CD4-positive, alpha-beta T cell treated with Interleukin-15 for 1 hour (primary cell): ENCODE measurements at places on chromosomes 1 and 21.
A peak's percentile ranks its signal among the peaks of the same experiment; 100 is the strongest.

DNA sequence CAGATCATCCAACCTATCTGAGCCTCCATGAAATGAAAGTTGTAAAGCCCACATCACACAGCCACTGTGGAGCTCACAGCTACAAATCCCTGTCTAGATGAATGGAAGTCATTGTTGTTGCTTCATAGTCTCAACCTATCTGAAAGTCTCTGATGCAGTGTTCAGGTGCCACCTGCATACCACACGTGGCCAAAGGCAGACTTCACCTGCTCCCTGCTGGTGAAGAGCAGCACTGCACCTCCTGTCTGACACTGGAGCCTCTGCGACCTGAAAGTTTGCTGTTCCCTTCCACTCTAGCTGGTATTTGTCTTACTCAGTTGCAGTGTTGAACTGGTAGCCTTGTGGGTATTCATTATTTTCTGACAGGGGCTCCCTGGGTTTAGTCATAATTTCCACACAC is 18.4 kb downstream of the LORICRIN start:
- DNase-seq = no peak

GRCh38 chr1:99139876-99140275 is 124.4 kb upstream of the PLPPR4 start:
- no peak for DNase-seq

DNA sequence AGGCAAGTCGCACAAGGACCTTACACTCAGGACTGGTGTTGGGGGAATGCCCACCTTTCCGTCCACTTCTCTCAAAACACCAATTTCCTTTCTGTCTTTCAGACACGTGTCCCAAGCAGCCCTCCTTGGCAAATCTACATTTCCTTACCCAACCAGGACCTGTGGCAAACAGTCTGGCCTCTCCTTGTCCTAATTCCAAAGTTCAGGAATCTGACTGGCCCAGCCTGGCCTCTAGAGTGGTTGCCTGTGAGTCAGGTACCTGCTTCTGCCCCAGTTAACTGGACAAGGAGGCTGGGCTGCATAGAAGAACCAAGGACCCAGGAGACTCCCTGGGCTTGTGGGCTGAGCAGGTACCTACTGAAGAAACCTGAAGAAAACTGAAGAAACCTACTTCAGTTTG is 34.3 kb upstream of the CITED4 start:
- no peak for DNase-seq

DNA sequence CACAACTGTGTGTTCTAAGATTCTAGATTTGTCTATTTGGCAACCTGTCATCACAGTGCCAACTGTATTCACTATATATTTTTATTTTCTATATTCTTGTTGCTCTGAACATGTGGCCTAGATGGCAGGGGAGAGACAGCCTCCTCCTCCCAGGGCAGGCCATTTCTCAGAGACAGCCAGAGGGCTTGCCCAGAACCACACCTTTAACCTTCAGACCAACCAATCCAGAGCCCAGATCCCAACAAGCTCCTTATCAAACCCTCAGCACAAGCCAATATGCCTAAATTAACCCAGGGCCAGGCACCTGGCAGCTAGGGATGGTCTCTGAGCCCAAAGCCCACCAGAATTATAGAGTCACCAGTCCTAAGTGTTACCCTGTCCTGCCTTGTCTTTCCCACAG is 19.3 kb downstream of the TRIM11 start:
- DNase-seq = no peak

- DNase-seq = no peak
Measured at GRCh38 chr1:72064196-72065075, 217.9 kb downstream of the NEGR1 start.

- no peak for DNase-seq
Measured at GRCh38 chr1:9238134-9238533, 3.6 kb downstream of the H6PD start.

GRCh38 chr21:30194701-30195299 is 21.1 kb downstream of the CLDN8 start:
- DNase-seq = no peak

DNA sequence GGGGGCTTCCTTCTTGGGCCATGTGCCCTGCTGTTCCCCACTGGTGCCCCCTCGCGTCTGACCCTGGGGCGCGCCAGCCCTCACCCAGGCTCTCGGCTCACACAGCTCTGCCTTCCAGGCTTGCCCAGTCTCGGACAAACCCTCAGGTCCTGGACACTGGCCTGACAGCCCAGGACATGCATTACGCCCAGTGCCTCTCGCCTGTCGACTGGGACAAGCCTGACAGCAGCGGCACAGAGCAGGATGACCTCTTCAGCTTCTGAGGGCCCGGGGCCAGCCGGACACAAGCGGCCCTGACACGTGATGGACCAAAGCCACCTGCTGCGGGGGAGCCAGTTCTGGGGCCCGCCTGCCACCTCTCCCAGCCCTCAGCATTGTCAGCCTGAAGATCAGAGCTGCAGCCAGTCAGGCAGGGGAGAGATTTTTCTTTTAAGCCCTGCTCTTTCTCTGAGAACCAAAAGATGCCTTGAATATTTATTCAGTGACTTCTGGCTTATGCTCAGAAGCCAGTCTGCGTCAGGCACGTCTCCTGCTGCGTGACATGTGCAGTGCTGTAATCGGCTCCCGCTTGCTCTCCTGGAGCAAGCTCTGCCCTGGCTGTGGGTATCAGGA is 23.4 kb downstream of the LDLRAP1 start:
- DNase-seq = peak; percentile 30

DNA sequence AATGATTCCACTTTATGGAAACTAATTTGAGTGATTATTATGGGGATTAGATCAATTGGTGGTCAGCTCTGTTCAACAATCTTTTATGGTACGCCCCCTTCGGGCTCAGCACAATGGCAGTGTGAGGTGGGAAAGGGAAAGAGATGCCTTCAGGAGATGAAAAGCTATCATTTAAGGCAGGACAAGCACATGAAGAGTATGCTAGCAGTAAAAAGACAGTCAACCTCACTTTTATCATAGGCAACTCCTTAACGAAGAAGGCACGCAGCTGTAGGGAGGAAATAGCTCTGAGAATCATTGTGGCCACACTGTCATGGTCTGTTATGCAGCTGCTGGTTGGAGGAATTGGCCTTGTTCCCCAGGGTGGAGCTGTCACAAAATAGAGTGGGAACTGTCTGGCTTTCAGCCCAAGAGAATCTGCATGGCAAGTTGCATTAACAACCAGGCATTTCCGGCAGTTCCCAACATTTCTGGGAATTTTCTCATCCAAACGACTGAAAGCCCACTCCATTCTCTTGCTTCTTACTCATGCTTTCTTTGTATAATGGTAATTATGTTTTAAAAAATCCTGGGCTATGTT is 54.4 kb upstream of the BCL10 start:
- DNase-seq = no peak

DNA sequence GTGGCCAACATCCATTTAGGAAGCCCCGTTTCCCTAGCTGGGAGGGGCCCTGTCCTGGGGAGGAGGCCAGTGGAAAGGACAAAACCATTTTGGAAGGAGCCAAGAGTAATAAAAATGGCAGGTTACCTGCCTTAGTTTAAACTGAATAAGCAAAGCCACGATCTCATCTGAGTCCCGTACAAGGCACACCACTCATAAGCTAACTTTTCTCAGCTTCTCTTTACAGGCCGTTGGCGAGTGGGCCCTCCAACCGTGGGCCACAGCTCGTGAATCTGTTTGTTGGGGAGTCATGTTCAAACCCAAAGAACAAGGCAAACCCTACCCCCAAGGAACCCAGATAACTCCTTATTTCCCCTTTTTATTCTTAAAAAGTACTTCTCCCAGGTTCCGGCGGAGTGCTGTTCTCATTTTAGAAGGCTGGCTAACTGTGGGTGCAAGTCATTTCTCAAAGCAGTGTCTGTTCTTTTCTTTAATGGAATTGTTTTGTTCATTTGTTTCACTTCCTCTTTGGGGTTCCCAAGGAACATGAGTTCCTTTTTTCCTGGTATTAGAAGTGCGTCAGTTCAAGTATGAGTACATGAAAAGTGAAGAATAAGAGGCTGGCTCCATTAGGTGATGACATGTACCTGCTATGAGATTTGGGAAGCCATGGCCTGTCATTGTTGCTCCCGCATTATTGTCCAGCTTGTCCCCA is 89.0 kb downstream of the PSMG1 start:
- DNase-seq = peak; percentile 42

DNA sequence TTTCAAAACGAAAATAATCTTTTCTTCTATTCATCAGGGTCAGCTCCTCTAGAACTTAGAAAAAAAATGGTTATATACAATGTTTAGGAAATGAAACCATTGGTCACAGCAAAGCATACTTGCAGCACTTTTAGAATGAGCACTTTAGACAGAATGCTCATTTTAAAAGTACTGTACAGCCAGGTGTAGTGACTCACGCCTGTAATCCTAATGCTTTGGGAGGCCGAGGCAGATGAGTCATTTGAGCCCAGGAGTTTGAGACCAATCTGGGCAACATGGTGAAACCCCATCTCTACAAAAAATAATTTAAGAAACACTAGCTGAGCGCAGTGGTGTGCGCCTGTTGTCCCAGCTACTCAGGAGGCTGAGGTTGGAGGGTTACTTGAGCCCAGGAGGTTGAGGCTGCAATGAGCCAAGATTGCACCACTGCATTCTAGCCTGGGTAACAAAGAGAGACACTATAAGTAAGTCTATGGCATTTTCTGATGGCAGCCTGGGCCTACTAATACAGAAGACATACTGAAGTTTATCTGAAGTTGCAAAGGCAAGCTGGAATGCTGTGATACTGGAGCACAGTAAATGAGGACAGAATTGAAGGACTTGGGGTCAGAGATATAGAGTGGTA is 48.9 kb upstream of the ZNF326 start:
- DNase-seq = no peak

GRCh38 chr1:215273838-215274516 is 191.4 kb downstream of the KCNK2 start:
- no peak for DNase-seq

- no peak for DNase-seq
Measured at GRCh38 chr1:27635396-27636142, 584 bp upstream of the FGR start.

DNA sequence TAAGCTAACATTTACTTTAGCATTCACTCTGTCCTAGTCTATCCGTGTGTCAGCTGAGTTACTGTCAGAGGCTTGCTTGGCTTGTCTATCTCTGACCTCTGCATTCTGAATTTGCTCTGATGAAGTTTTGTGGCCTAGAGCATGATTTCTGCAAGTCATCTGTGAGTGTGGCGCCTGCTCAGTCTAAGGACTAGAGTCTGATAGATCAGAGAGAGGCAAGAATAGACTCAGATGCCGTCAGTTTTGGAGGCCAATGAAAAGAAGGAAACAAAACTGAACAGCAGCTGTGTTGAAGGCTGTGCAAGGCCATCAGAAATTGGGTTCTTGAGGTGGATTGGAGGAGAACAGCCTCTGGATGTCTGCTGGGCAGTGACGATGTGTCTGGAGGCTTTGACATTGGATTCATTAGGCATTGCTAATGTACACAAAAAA is 573.1 kb downstream of the USP25 start:
- DNase-seq = no peak

DNA sequence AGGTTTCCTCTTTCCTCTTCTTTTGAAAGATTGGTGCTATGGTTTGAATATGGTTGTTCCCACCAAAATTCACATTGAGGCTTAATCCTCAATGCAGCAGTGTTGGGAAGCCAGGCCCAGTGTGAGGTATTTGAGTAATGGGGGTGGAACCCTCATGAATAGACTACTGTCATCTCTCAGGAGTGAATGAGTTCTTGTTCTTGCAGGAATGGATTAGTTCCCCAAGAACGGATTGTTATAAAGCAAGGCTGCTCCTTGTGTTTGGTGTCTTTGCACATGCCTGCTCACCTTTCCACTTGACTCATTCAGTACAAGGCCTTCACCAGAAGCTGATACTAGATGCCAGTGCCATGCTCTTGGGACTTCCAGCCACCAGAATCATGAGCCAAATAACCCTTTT is 223.2 kb downstream of the BACH1 start:
- DNase-seq = no peak

GRCh38 chr1:197801684-197802083 is 26.4 kb upstream of the DENND1B start:
- no peak for DNase-seq

GRCh38 chr1:7294636-7295035 is 476.5 kb upstream of the VAMP3 start:
- DNase-seq = no peak

DNA sequence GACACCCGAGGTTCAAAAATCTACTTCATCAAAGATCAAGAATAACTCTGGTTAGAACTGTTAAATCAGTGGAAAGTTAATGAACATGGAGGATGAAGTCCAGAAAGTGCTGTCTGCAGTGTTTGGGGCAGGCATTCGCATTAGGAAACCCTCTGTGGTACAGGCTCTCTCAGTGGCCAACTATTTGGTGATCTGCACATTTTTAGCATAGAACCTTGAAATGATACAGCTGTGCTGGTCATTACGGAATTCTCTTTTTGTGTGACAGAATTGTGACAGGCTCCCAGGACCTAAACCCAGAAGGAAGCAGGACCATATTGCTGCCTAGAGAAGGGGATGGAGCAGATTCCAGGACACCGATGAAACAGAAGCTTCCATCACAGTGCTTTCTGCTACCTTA is 89.0 kb downstream of the SLC45A1 start:
- no peak for DNase-seq
